Posterior cingulate gyrus (tissue), 11 donors: ENCODE measurements at places on chromosomes 12 and 14.

- DNase-seq, result no peak
These were observed 1.5 kb upstream of the KRT1 start for GRCh38 chr12:52681526-52682380.

- DNase-seq, result no peak
These were observed 4.2 kb downstream of the GSG1 start for GRCh38 chr12:13099066-13099843.

GRCh38 chr12:102601621-102602020 is 121.3 kb upstream of the IGF1 start:
- no peak for DNase-seq

DNA sequence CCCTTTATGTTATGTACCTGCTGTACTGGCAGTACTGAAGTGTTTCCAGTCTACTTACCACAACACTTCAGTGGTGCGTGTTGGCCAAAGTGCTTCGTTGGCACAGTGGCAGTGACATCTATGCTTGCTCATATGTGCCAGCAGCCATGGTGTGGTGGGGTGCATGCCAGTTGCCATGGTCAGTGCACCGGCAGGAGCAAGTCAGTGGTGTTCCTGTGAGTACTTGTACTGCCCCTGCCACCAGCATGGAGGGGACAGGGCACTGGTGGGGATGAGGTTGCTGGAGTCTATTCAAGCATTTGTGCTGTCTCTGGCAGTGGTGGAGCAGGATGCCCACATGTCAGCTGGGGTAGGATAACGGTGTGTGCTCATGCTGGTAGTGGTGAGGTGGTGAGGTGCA is 800.0 kb downstream of the TRHDE start:
- DNase-seq, result no peak

DNA sequence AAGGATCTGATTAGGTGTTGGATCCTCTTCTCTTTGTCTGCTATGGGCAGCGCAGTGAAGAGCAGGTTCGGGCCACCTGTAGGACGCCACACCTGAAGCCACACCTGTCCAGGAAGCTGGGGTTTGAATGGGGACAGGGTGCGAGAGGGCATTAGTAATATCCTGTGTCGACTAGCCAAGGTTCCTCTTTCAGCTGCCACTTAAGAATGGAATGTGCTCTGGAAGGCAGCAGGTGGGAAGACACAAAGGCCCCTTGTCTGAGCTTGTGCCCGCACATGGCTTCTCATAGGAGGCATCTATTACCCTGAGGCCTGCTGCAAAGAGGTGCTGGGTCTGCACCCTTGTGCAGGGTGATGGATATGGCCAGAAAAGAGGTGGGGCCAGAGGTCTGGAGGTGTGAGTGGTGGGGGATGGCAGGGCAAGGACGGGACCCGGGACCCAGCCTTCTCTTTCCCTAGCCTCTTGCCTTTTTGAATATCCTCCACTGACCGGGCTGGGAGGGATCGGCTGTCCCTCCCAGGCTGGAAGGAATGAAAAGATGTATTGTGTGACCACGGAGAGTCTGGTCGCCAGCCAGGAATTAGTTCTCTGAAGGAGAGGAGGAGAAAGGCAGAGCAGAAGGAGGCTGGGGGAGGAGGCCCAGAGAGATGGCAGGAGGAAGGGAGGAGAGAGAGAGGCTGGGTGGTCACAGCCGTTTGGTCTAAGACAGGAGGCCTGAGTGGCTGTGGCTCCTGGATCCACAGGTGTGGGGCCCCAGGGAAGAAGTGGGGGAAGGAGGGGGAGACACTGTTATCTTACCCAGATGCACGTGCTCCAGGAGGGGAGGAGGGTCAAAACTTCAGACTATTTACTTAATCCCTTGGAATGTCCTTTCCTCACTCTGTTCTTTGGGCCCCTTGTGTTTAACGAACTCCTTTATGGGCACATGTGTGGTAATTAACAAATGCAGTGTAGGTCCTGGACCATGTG is 101.5 kb downstream of the SMOC1 start:
- DNase-seq, result peak; percentile 18

GRCh38 chr12:23750923-23751322 is 198.5 kb downstream of the SOX5 start:
- no peak for DNase-seq
